ENCODE measurements at places on chromosomes 13 and 19.
A peak's percentile ranks its signal among the peaks of the same experiment; 100 is the strongest.

GRCh38 chr13:51538591-51539179, 45.6 kb upstream of the WDFY2 start:
- DNase-seq, result no peak

DNA sequence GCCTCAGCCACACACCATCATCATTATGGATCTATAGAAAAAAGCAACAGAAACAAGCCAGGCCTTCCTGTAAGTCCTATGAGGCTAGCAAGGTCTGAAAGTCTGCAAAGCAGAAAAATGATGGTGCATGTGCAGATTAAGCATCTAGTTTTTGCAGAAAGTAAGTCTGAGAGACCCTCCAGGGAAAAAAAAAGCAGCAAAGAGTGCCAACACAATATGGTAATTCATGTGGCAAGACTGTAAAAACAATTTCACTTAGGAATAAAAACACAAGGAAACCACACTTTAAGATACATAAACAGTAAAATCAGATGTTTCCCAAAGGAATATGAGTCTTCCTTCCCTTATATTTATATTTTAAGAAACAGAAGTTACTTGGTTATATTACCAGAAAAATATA, 112.3 kb upstream of the FBXL3 start:
- DNase-seq, result no peak

- DNase-seq, result no peak
Measured at GRCh38 chr13:55652657-55653056, 1488.1 kb upstream of the PRR20A start.

GRCh38 chr13:112867301-112867711, 101.7 kb upstream of the MCF2L start:
- no peak for DNase-seq

- no peak for DNase-seq
Measured at GRCh38 chr13:112974671-112975070, 5.7 kb downstream of the MCF2L start.

GRCh38 chr19:3504735-3505134, 1.4 kb upstream of the FZR1 start:
- no peak for DNase-seq

GRCh38 chr13:50649211-50649610, 194.3 kb downstream of the DLEU7 start:
- DNase-seq, result no peak

GRCh38 chr19:13748169-13748828, 16.0 kb upstream of the MRI1 start:
- DNase-seq, result peak; percentile 60

DNA sequence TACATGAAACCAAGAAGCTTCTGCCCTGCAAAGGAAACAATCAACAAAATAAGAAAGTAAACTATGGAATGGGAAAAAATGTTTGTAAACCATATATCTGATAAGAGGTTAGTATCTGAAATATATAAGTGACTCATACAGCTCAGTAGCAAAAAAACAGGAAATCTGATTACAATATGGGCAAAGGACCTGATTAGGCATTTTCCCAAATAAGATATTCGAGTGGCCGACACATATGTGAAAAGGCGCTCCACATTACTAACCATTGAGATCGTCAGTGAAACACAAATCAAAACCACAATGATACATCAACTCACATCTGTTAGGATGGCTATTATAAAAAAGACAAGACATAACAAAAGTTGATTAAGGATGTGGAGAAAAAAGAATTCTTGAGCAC, 2818.6 kb upstream of the PCDH20 start:
- DNase-seq, result no peak

DNA sequence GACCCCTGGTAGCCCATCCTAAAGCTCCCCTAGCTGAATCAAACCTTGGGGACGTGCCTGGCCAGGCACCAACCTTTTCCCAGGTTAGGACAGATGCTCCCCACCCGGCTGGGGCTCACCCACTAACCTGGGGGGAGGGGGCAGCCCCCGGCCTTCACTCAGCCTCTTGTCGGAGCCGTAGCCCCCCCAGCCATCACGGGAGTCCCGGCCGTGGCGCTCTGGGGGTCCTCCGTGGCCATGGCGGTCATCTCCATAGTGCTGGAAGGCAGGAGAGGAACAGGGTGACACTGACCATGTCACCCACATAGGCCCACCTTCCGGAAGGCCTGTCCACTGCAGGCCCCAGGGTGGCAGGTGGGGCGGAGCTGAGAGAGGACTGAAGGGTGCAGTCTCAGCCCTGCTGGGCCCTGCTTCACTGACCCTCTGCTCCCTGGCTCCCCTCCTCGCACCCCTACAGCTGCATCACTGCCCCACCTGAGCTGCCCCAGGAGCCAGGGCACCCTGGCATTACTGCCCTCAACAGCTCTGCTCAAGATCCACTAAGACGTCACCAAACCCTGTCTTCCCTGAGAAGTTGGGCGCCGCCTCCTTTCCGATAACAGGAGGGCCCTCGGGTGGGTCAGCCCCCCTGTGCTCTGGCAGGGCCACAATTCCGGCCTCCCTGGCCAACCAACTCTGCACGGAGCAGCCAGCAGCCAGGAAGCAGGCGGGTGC, 22.6 kb upstream of the TINCR start:
- DNase-seq, result no peak

DNA sequence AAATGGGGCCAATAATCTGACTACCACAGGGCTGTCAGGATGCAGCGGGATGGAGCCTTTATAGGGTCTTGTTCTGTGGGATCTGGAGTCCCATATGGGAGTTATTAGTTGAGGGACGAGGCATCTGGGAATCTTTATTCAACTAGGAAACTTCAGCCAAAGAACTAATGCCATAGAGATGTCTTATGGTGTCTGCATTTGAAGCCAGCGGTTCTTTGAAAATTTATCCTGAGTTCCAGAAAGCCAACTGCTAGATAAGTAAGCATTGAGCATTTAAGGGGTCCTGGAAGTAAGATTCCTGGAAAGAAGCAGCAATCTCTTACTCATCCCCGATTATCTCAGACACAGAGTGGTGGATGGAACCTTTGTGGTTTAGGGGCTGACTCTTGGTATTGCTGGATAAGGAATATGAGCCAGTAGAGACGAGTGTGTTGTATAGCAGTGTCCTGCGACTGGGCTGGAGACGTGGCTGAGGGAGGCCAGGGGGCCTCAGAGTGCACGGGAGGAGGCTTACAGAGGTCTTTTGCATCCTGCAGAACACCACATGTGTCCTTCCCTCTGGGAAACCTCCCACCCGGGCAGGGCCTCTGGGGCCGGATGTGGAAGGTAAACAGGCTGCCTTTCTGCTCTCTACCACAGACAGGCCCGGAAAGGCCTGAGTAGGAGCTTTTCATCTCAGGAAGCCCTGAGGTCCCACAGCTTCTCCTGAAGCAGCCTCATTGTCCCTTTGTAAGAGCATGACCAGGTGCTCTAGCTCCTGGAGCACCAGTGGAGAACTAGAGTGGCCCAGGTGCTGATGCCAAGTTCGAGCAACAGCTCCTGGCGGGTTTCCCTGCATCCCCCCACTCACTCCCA, 28.8 kb downstream of the ACTN4 start:
- no peak for DNase-seq

- no peak for DNase-seq
Measured at GRCh38 chr13:22789027-22789593, 391.7 kb upstream of the SGCG start.

GRCh38 chr13:110015253-110015652, 228.9 kb upstream of the IRS2 start:
- no peak for DNase-seq

Measured in AG08396 (cell line).